Occipital lobe (tissue), 3 donors: ENCODE measurements at places on chromosomes 1 and 21. TPM values are rescaled to one million over a fixed set of nuclear protein-coding genes. Genes with fewer than 3 reads are reported as not detected.

GRCh38 chr1:178725466-178726086 is 532 bp downstream of the RALGPS2 start:
- DNase-seq: no peak

DNA sequence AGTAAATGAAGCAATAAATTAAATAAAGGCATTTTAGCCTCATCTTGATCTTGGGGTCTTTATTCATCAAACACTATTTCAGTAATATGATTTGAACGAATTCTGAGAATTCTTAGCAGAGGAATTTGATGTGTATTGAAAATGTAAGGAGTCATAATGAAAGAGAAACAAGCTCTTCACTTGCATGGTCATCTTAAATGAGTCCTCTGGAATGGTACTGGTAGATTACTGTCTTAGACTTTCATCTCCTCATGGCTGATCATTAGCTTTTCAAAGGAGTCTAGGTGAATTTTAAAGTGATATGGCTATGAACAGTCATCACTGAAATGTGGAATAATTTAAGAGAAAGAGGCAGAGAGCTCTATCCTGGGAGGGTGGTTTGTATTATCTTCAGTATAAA is 30.0 kb downstream of the PRRC2C start:
- no peak for DNase-seq

GRCh38 chr21:37367703-37368540 is 1.3 kb downstream of the DYRK1A start:
- DNase-seq: peak; percentile 31

GRCh38 chr1:11187000-11187399 is 2.2 kb upstream of the ANGPTL7 start:
- no peak for DNase-seq

DNA sequence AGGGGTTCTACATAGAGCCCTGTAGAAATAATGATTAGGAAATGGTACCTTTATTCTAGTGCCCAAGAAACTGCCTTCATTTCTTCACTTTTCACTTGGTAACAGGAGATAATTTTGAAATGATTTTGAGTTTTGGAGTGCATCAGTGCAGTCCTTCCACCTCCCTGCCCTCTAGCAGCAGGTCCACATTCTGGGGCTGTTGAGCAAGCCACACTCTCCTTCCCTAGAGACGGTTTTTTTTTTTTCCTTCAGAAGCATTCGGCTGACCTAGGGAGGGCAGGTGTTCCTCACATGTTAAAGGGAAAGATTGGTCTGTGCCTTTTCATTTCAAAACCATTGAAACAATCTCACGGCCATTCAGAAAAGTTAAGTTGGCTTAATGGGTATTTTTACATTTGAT is 39.8 kb downstream of the SLC37A1 start:
- DNase-seq: no peak

- DNase-seq: no peak
Measured at GRCh38 chr21:36767096-36767495, 68.2 kb downstream of the SIM2 start.

DNA sequence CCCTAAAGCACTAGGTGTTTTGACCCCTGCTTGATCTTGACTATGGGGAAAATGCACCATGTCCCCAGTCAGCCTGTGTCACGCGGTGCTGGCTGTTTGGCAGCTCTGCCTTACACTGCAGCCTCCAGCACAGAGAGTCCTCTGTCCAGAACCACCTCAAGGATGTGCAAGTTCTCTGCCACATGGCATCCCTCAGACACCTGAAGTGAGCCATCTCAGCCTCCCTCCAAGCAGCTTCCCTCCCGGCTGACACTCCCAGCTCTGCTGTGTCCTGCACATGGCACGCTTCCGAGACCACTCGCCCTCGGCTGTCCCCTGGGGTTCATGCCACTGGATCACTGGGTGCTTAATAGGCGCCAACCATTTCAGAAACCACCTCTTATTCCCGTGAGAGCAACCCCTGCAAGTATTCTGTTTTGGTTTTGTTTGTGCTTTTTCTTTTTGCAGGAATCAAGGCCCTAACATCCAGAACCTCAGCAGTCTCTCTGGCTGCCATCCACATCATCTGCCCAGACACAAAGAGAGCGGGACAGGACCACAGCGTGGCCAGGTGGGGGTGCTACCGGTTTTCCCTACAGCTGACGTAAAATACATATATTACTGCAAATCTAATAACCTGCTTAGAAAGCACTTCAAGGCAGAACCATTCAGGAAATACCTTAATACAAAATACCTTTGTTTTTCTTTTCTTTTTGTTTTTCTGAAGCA is 45.7 kb downstream of the CAPZB start:
- no peak for DNase-seq

DNA sequence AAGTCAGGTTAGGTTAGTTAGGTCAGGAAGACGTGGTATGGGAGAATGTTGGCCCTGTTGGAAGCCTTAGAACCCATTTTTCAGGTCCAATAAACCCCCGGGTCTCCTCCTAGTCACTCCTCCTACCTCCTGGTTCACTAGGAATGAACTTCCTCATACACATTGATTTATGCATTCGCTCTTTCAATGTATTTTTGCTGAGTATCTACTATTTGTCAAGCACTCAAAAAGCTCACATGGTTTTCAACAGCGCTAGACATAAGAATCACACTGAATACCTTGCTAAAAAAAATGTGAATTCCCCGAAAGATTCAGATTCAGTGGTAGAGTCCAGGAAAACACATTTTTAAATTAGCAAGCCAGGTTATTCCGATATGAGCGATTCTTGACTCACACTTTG is 85.8 kb upstream of the LRRN2 start:
- DNase-seq: no peak

DNA sequence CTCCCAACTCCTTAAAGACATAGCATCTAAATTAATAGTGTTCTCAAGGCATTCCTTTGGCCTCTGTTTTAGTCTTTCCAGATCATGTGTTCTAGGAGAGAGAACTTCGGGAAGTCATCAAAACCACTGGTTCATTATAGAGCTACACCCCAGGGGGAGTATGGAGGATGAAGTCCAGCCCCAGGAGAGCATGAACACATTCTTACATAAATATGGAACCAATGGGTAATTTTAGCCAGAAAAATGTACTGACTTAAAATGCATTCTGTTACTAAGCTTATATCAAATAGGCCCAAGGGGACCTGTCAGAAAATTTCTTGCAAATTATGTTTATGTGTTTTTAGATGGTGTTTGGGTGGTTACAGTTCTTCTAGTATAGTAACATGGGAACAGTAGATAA is 165.2 kb downstream of the NTMT2 start:
- DNase-seq: no peak

DNA sequence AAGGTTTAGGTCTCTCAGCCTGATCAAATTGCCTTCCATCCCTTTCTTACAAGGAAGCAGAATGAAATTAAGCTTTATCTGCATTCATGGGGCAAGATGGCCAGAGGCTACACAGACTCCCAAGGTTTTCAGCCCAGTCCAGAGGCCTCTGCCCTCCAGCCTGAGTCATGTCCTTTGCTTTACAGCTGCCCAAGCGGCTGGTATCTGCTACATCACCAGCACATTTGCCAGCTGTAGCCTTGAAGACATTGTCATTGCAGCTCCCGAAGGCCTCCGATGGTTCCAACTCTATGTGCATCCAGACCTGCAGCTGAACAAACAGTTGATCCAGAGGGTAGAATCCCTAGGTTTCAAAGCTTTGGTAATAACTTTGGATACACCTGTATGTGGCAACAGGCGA is 16.0 kb downstream of the HAO2 start:
- no peak for DNase-seq

DNA sequence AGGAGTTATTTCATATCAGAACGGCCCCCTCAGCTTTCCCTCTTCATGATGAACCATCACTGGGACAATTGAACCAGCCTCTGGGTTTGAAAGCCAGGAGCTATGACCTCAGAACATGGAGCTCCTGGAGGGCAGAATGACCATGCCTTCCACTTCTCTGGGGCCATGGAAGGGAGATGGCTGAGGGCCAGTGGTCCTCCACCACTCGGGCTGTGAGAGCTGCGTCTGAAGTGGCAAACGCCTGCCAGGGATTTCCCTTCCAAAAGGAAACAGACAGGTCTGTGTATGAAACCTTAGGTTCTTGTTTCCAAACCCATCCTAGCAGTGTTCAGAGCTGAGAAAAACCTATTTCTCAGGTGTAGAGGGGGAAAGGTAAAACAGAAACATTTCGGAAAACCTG is 22.5 kb downstream of the PKP1 start:
- no peak for DNase-seq

DNA sequence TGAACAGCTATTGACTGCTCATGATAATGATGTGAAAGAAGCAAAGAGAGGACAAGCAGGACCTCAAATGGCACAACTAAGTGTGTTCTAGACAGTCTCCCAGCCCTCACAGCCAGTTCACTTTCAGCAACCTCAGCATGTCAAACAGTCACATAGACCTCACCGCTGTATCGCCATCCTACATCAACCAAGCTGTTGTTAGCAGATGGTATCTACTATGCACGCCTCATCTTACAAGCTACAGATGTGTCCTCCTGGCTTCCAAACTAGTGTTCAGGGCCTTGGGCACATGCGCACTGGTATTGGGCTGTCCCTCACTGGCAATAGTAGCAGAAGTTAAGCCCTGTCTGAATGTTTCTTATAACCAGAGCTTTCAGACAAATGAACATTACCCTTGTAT is 28.4 kb downstream of the EVI5 start:
- DNase-seq: no peak

- DNase-seq: no peak
Measured at GRCh38 chr1:225601902-225602589, 50.9 kb downstream of the ENAH start.

DNA sequence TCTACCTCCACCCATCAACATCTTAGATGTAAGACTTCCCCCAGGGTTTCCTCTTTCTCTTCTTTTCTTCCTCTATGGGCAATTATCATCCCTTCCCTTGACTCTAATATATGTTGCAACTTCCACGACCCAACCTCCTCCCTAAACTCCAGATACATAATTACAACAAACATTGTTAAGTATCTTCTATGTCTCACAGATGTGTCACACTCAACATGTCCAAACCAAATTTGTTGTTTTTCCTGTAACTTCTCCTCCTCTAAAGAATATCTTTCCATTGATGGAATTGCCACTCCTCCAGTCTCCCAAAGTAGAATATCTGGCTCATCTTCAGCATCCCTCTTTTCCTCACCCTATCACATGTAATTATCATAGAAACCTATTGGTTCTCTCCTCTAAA is 314.2 kb downstream of the RWDD3 start:
- DNase-seq: no peak

DNA sequence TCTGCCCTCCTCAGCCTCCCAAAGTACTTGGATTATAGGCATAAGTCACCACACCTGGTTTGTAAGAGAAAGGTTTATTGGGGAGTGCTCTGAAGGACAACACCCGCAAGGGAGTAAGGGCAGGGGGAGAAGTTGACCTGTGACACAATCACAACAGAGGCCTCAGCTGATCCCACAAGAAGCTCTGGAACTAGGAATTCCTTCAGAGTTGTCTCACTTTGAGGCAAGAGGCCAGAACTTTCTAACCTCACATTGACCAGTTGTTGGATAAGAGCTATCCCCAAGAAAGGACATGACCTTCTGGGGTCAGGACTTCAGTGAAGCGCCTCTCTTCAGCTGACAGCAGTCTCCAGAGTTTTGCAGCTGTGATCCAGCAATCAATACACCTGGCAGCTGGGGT is 27.4 kb upstream of the RC3H1 start:
- no peak for DNase-seq

DNA sequence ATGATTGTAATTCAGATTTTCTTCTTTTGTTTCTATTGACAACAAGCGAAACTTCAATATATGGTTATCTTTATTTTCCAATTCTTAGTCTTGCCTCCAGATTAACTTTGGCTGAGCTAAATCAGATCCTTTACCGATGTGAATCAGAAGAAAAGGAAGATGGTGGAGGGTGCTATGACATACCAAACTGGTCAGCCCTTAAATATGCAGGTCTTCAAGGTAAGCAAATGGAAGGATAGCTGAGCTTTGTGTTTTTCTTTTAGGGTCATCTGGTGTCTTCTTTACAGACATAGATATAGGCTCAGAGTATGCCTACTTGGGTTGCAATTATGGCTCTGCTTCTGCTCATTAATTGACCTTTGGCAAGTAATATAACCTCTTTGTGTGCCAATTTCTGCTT is 37.7 kb downstream of the AGL start:
- DNase-seq: no peak

DNA sequence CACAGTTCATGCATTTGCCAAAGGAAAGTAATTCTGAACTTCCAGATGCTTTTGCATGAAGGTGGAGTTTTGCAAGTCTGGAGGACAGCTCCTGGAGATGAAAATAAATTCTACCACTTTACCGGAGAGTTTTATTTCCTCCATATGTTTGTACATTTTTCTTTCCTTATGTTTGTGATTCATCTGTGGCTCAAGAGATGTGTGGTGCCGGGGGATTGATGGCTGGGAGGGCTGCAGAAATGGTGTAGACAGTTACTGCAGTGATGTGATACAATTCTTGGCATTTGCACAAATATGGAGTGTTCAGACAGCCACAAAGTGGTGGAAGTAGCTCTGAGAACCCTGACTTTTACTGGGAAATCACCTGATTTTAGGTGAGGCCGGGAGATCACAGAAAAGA is 58.5 kb upstream of the ASB17 start:
- no peak for DNase-seq

DNA sequence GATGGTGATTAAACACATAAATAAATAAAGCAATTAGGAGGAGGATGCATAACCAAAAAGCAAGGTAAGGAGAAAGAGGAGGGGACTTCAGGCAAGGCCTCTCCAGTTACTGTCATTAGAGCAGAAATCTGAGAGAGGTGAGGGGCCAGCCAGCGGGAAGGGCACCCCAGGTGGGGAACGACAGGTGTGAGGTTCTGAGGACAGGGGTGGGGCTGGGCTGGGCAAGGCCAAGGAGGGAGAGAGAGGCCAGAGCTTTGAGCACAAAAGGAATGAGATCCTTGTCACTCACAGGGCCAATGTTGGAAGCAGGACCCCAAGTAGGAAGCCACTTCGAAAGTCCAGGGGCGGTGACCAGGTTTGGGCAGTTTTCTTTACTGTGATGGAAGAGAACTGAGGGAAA is 182.2 kb upstream of the RAB4A start:
- DNase-seq: no peak

GRCh38 chr1:101683561-101683960 is 313.2 kb downstream of the OLFM3 start:
- no peak for DNase-seq

- no peak for DNase-seq
Measured at GRCh38 chr1:205689479-205689878, 9.2 kb upstream of the SLC45A3 start.

DNA sequence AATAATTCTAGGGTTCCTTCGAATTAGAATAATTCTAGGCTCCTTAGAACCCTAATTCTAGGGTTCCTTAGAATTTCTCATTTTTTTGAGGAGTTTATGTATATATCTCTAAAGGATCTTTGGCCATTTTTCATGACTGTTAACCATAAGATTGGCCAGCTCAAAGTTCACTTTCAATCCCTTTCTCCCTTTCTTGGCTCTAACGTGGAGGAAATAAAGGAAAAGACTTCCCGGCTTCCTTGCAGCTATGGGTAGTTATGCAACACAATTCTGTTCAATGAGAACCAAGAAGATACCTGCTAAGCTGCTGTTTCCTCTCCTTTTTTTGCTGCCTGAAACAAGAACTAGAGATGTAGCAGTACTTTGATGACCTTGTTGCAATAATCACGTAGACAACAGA is 27.2 kb downstream of the SLC35A3 start:
- DNase-seq: no peak

Gene OR10J5
- not detected for total RNA-seq

Gene VASH2
- 35.9 TPM for total RNA-seq

Gene SLC1A7
- not detected for total RNA-seq

Gene RGS4
- 1.9 TPM for total RNA-seq

Gene OPTC
- total RNA-seq: not detected

Gene LINGO4
- total RNA-seq: not detected

Gene LRRN2
- 12.8 TPM for total RNA-seq

Gene CATSPERE
- 2.0 TPM for total RNA-seq

Gene EVA1C
- total RNA-seq: 5.6 TPM

Gene PLXNA2
- 60.7 TPM for total RNA-seq

Gene CASQ1
- 3.4 TPM for total RNA-seq

Gene OLFML3
- 22.5 TPM for total RNA-seq
